ENCODE measurements at places on chromosomes 6 and 20.

GRCh38 chr20:15609921-15610320 is 963.3 kb downstream of the KIF16B start:
- DNase-seq = no peak

DNA sequence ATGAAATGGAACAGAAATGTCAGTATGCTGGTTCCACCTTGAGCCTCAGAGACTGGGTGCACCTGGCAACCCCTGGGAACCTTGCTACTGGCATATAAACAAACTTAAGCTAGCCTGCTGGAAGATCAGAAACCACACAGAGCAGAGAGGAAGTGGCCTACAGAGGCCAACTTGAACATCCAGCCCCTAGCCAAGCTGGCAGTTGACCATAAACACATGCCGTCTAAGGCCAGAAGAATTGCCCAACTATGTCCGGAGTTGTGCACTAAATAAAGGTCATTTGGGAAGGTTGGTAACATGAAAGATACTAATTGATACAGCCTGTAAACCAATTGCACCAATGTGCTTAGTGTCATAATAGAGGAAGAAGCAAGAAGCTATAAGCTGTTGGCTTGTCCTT is 266.6 kb upstream of the BTBD3 start:
- DNase-seq = no peak

GRCh38 chr20:46364670-46365486 is 41.5 kb downstream of the ELMO2 start:
- no peak for DNase-seq

- no peak for DNase-seq
These were observed 503 bp upstream of the ZC2HC1B start for GRCh38 chr6:143863771-143864170.

GRCh38 chr20:64223526-64224067 is 32.0 kb upstream of the PCMTD2 start:
- no peak for DNase-seq

GRCh38 chr6:2958331-2958711 is 13.0 kb downstream of the SERPINB6 start:
- no peak for DNase-seq

Data from stimulated activated CD8-positive, alpha-beta memory T cell treated with anti-CD3 and anti-CD28 coated beads, Interleukin-15, amount 100 ng/mL, for 1 hour (primary cell).